Pancreas (tissue), 10 donors: ENCODE measurements at places on chromosomes 5 and 9. TPM values are rescaled to one million over a fixed set of nuclear protein-coding genes. Genes with fewer than 3 reads are reported as not detected.

SUSD3 gene
- total RNA-seq: 2.8 TPM

CNTFR gene
- total RNA-seq: 0.31 TPM

PLPP1 gene
- 23.8 TPM for total RNA-seq

PIP5KL1 gene
- total RNA-seq: 1.0 TPM

RLN2 gene
- total RNA-seq: 0.46 TPM

ZNF169 gene
- total RNA-seq: 1.2 TPM

- no peaks in the 10 kb centered on the region for H3K27me3 ChIP-seq
- no peak overlapping the region for H3K4me3 ChIP-seq
- H3K4me1 ChIP-seq: no peaks in the 10 kb centered on the region
- H3K27ac ChIP-seq: no peak overlapping the region
- H3K36me3 ChIP-seq: no peaks in the 10 kb centered on the region
These were observed 24.1 kb downstream of the DDX31 start for GRCh38 chr9:132645711-132646110.

- H3K4me1 ChIP-seq: no peaks in the 10 kb centered on the region
- no peaks in the 10 kb centered on the region for H3K27me3 ChIP-seq
- no peak overlapping the region for H3K27ac ChIP-seq
- H3K36me3 ChIP-seq: no peaks in the 10 kb centered on the region
- H3K4me3 ChIP-seq: no peak overlapping the region
These were observed 161.7 kb downstream of the OXCT1 start for GRCh38 chr5:41708604-41708940.

DNA sequence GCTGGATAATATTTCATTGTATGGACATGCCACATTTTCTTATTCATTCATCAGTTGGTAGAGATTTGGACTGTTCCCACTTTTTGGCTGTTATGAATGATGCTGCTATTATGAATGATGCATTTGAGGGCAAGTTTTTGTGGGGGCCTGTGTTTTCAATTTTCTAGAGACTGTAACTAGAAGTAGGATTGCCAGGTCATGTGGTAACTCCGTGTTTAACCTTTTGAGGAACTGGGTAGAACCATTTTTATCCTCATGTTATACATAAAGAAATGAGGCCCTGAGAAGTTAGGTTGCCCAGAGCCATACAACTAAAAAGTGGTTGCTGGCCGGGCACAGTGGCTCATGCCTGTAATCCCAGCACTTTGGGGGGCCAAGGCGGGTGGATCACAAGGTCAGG lies 22.4 kb upstream of the STRBP start:
- no peak overlapping the region for H3K4me3 ChIP-seq
- no peaks in the 10 kb centered on the region for H3K27me3 ChIP-seq
- no peak for DNase-seq
- H3K27ac ChIP-seq: no peak overlapping the region

DNA sequence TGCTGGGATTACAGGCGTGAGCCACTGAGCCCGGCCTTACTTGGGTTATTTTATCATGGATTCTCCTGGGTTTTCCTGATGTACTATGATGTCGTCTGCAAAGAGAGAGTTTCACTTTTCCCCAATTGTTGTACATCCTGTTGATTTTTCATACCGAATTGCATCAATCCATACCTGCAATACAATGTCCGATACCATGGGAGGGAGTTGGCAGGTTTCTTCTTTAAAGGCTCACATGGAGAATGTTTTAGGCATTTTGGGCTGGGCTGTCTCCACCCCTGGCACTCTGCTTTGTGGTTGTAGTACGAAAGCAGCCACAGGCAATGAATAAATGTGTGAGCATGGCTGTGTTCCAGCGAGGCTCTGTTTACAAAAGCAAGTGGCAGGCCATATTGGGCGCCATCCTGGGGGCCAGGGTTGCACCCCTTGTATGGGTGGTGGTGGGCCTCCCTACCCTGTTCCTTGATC lies 35.1 kb upstream of the EXOC3 start:
- no peak overlapping the region for H3K4me3 ChIP-seq
- H3K36me3 ChIP-seq: no peaks in the 10 kb centered on the region
- DNase-seq: no peak
- H3K4me1 ChIP-seq: no peaks in the 10 kb centered on the region

DNA sequence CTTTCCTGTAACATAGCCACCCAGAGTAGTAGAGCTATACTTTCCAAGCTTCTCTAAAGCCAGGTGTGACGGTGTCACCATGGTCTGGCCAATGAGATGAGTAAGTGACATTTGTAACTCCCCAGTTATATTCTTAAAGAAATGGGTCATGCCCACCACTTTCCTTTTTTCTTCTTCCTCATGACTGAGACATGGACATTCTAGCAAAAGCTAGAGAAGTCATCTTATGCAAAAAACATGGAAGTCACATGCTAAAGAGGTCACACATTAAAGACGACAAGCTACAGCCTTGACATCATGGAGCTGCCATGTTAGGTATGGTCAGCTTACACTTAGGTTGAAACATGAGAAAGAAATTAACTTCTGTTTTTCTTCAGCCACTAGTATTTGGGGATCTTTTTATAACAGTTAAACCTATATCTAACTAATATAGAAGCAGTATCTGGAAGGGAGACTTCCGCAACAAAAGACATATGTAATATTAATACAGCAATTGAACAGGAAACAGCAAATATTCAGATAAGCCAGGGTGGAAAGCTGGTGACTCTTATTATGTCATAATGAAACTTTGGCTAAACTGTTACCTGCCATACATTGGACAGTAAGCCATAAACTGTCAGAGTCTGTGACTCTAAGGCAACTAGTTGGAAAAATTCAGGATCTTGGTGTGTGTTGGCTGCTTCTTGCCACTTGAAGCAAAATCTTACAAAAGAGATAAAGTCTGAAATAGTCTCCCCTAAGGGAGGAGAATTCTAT lies 54.7 kb upstream of the SNX2 start:
- H3K4me3 ChIP-seq: no peak overlapping the region
- no peaks in the 10 kb centered on the region for H3K27me3 ChIP-seq
- H3K4me1 ChIP-seq: no peaks in the 10 kb centered on the region
- H3K36me3 ChIP-seq: no peaks in the 10 kb centered on the region

GRCh38 chr5:157747173-157747740 lies 3.7 kb downstream of the LSM11 start:
- H3K4me3 ChIP-seq: no peak overlapping the region
- no peak overlapping the region for H3K27ac ChIP-seq
- no peaks in the 10 kb centered on the region for H3K27me3 ChIP-seq
- no peaks in the 10 kb centered on the region for H3K4me1 ChIP-seq

DNA sequence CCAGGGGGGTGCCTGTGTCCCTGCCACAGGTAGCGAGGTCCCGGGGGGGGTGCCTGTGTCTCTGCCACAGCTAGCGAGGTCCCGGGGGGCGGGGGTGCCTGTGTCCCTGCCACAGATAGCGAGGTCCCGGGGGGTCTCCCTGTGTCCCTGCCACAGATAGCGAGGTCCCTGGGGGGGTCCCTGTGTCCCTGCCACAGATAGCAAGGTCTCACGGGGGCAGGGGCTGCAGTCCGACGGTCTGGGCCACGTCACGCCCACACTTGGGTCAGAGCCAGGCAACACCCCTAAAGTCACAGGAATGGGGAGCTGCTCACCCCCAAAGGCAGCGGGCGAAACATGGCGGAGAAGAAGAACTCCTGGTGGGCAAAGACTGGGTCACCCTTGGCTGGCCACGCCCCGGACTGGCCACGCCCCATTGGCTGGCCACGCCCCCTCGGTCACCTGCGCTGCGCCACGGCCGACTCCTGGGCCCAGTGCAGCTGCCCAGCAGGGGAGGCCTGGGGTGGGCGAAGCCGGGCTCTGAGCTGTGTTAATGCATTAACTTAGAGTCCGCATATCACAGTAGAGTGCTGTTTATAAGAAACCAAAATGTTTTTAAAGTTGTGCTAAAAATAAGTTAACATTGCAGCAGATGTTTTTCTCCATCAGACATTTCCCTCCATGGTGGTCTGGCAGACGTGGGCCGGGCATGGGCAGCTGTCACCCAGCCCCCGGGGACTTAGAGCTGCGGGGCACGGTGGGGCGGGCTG lies 7.0 kb downstream of the NOXA1 start:
- H3K27me3 ChIP-seq: no peaks in the 10 kb centered on the region
- no peaks in the 10 kb centered on the region for H3K36me3 ChIP-seq
- no peak overlapping the region for H3K4me3 ChIP-seq
- no peak for DNase-seq
- H3K27ac ChIP-seq: no peak overlapping the region

DNA sequence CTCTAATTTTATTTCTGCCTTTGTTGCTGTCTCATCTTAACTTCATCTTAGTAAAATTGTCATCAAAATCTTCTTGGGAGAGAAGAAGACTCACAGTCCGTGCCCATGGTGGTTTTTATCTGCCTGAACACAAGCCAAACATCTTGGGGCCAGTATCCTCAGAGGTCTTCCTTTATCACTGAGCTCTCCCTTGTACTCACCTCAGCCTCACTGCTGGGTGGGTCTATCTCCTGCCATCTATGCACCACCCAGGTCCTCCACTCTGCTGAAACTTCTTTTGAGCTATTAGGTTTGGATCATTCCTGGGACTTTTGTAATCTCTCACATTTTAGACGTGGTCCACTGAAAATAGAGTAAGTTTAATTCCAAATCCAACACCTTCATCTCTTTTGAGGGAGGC lies 116.3 kb upstream of the EPB41L4A start:
- no peaks in the 10 kb centered on the region for H3K4me1 ChIP-seq
- DNase-seq: no peak
- no peaks in the 10 kb centered on the region for H3K27me3 ChIP-seq
- H3K27ac ChIP-seq: no peak overlapping the region
- no peaks in the 10 kb centered on the region for H3K36me3 ChIP-seq
- no peak overlapping the region for H3K4me3 ChIP-seq

DNA sequence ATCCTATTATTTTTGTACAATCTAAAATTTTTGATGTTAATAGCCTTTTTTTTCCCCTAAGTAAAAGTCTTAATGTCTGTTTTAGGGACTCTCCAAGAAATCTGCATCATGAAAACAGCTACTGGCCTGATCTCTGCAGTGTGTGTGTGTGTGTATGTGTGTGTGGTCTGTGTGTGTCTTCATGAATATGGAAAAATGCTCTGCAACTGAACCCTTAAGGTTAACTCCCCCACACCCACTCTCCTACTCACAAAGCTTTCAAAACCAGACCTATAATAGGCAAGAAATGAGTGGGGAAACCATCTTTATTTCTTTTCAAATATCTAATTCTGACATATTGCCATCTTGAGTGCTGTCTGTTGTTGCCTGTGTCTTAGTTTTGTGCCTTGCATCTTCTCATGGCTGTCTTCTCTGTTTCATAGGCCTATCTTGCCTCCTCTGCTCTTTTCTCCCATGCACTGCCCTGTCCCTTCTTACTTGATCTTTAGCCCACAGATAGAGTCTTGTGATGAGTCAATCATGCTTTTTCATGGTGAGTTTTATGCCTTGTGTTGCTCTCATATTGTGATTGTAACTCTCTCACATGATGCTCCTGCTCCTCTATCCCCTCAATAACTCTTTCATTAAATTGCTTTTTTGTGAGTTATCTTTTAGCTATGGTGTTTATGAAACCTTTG lies 68.3 kb downstream of the CHSY3 start:
- H3K27me3 ChIP-seq: no peaks in the 10 kb centered on the region
- no peak overlapping the region for H3K27ac ChIP-seq
- H3K4me3 ChIP-seq: no peak overlapping the region
- no peaks in the 10 kb centered on the region for H3K4me1 ChIP-seq

DNA sequence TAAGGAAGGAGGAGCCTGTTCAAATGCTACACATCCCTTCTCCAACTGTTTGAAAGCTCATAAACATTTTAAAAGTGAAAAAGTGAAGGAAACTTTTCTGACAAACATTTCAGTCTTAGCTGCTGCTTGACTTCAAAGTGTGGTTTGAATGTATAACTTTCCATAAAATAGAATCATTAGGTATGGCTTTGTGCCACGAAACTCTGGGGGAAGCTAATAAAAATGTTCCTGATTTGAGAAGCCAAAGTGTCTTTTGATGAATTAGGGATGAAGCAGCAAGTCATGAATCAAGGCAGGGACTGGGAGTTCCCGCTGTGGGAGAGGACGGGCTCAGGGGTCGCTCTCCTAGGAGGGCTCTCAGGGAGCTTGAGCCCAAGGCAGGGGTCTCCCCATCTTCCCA lies 15.3 kb downstream of the MVB12B start:
- H3K4me1 ChIP-seq: no peaks in the 10 kb centered on the region
- peaks cover 4% of the 10 kb centered on the region for H3K36me3 ChIP-seq
- H3K4me3 ChIP-seq: no peak overlapping the region
- H3K27me3 ChIP-seq: no peaks in the 10 kb centered on the region
- no peak overlapping the region for H3K27ac ChIP-seq
- DNase-seq: no peak

DNA sequence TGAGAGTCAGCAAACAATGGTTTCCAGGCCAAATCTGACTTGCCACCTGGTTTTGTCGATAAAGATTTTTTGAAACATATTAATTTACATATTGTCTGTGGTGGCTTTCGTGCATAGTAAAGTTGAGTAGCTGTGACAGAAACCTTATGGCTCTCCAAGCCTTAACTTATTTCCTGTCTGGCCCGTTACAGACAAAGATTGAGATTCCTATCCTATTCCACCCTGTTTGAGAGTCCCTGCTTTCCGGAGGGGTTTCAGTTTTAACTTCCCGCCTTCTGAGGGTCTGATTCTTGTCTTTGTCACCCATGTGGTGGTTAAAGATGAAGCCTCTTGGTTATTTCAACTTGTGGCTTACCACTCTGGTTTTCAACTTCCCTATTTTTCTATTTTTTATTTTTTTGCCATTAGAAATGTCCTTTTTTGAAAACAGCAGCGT lies 11.4 kb downstream of the OTULIN start:
- H3K27ac ChIP-seq: no peak overlapping the region
- no peak for DNase-seq
- H3K27me3 ChIP-seq: no peaks in the 10 kb centered on the region
- peaks cover 15% of the 10 kb centered on the region for H3K36me3 ChIP-seq

DNA sequence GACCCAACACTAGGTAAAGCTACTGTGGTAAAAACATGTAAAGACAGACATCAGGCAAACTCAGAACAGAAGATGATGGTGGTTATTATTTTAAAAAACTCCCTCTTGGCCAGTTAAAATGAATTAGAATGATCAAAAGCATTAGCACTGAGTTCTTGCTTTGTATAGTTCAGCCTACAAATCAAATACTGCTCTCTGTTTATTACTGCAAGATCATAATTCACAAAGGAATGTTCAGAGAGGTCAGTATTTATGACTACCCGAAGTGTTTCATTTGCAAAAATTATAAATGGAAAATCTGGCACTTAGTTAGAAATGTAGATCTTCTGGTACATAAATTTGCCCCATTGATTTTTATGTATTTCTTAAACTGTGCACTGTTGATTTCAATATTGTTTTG lies 140.3 kb upstream of the PPP2R2B start:
- H3K27ac ChIP-seq: no peak overlapping the region
- H3K36me3 ChIP-seq: no peaks in the 10 kb centered on the region
- DNase-seq: no peak
- H3K27me3 ChIP-seq: no peaks in the 10 kb centered on the region
- H3K4me3 ChIP-seq: no peak overlapping the region

- H3K4me3 ChIP-seq: no peak overlapping the region
- no peak overlapping the region for H3K27ac ChIP-seq
- H3K36me3 ChIP-seq: no peaks in the 10 kb centered on the region
- H3K4me1 ChIP-seq: no peaks in the 10 kb centered on the region
These were observed 17.1 kb downstream of the SCAI start for GRCh38 chr9:125126019-125126746.

- H3K4me1 ChIP-seq: no peaks in the 10 kb centered on the region
- no peaks in the 10 kb centered on the region for H3K27me3 ChIP-seq
- H3K36me3 ChIP-seq: no peaks in the 10 kb centered on the region
- no peak overlapping the region for H3K4me3 ChIP-seq
These were observed 10.4 kb downstream of the TRIM14 start for GRCh38 chr9:98108531-98109031.
